Hippocampal formation (tissue), 2 donors: ENCODE measurements at places on chromosomes 16 and 17.

DNA sequence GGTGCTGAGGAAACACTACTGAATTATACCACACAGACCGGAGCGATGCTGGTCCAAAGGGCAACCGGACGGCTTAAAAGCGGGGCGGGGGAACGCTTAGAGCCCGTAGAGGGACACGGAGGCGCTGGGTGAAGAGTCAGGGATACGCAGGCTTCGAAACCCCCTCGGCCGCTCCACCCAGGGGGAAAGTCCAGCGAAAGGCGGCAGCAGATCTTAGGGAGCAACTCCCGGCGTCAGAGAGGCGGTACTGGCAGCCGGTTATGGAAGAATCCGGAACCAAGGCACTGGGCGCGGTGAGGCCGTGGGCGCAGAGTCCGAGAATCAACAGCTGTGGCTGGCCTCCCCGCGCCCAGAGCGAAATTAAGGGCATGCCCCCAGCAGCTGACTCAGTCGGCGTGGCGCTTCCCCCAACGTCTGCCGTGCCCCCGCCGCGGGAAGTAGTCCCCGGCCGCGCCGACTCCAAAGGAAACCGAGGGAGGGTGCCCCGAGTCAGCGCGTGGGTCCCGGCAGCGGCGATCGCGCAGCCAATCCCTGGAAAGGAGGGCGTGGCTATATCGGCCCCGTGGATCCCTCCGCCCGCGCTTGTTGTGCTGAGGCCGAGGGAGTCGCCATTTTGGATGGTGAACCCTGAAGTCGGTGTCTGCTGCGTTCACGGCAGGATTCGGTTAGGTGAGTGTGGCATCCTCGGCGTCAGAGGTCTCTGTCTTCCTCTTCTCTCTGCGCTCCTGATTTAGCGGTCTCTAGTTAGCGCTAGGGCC lies at the start of gene IST1:
IST1 (plus strand) TSS at position 611 of the 758 bp plus-strand sequence. CDS start 20,110 bp downstream, outside the sequence.
- peak; percentile 98 for DNase-seq

DNA sequence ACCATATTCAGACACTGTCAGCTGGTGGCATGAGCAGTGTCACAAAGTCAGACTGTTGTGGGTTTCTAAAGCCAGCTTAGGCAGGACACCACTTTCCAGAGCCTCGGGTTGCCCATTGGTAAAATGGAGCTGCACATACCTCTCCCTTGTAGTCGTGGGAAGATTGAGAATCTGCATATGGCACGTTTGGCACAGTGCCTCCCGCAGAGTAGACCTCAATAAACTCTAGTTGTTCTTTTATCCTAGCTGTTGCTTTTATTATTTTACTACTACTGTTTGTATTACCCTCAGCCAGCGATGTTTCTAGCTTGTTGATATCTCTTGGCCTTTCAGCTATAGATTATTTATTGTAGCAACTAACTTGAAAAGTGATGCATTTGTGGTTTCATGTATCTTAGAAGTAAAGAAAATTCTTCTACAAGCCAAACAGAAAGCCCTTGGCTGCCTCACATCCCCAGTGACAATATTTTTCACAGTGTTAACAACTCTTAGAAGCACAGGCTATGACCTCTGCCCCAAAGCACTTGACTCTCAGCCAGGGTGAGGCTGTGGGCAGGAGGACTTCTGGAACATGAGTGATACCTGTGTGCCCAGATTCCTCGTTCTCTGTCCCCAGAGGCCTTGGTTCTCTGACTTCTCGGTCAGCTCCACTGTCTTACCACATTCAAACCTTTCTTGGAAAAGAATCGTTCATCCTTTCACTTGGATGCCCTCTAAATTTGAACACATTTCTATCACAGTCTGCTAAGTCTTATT lies 351.6 kb downstream of the SNX29 start:
- DNase-seq = no peak

GRCh38 chr17:36069136-36069535 lies 5.1 kb downstream of the CCL18 start:
- no peak for DNase-seq

- no peak for DNase-seq
Measured at GRCh38 chr17:75411328-75412067, 6.0 kb upstream of the GRB2 start.

GRCh38 chr16:83441517-83441916 lies 366.3 kb upstream of the HSBP1 start:
- DNase-seq = no peak

DNA sequence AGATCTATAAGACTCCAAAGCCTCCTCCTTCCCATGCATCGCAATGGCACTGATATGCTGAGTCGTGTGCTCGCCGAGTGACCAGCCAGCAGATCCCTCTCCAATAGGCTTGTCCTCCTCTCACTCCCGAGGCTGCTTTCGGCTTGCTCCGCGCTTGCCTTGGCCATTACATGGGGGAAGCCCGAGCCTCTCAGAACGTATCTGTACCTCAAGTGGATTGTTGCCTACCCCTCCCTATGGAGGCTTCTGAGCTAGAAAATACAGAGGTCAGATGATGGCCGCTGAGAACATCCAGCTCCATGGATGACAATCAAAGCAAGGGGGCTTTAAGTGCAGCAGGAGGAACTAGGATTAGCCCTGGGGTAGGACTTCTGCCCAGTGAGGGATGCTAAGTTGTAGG lies 7.7 kb upstream of the NLRP1 start:
- no peak for DNase-seq

- DNase-seq = no peak
Measured at GRCh38 chr16:84820771-84821170, 986 bp downstream of the CRISPLD2 start.

- no peak for DNase-seq
Measured at GRCh38 chr16:50744881-50745280, 3.0 kb downstream of the CYLD start.

- no peak for DNase-seq
Measured at GRCh38 chr17:10233161-10233560, 34.8 kb upstream of the GAS7 start.

GRCh38 chr16:268141-269053 lies 7.3 kb downstream of the RGS11 start:
- no peak for DNase-seq

DNA sequence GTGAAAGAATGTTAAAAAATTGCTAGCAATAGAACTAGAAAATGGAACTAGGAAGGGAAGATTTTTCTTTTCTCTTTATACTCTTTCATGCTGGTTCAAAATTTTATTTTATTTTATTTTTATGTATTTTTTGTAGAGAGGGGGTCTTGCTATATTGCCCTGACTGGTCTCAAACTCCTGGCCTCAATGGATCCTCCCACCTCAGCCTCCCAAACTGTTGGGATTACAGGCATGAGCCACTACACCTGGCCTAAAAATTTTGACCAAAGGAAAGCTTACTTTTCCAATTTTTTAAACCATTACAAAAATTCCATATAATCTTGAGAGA lies 10.0 kb upstream of the TERF2 start:
- DNase-seq = no peak

DNA sequence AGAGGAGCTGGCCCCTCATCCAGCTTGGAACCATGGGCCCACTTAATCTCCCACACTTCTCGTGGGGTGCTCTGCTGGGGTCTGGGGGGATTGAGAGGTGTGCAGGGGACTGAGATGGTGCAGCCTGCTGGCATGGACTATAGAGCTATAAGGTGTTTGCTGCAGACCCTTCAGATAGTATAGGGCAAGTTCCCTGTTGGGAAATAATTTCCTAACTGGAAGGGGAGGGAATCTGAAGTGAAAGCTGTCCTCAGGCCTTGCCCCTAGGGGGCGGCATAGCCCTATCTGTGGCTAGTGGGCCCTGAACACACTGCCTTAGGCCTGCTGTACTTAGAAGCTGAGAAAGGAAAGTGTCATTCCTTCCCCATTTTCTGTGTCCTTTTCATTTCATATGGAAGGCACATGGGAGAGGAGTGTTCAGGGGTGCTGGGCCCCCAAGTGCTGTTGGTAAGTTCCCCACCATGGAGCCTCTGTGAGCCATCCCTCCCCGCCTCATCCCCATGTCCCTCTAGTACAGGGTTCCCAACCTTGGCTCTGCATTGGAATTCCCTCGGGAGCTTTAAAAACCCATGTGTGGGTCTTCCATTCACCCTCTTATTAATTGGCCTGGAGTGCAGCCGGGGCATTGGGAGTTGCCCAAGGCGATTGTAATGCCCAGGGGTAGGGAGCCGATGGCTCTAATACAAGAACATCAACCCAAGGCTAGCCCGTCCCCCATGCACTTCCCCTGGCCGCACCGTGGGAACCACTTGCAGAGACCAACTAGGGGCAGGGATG lies 19.7 kb downstream of the GOSR2 start:
- peak; percentile 29 for DNase-seq

DNA sequence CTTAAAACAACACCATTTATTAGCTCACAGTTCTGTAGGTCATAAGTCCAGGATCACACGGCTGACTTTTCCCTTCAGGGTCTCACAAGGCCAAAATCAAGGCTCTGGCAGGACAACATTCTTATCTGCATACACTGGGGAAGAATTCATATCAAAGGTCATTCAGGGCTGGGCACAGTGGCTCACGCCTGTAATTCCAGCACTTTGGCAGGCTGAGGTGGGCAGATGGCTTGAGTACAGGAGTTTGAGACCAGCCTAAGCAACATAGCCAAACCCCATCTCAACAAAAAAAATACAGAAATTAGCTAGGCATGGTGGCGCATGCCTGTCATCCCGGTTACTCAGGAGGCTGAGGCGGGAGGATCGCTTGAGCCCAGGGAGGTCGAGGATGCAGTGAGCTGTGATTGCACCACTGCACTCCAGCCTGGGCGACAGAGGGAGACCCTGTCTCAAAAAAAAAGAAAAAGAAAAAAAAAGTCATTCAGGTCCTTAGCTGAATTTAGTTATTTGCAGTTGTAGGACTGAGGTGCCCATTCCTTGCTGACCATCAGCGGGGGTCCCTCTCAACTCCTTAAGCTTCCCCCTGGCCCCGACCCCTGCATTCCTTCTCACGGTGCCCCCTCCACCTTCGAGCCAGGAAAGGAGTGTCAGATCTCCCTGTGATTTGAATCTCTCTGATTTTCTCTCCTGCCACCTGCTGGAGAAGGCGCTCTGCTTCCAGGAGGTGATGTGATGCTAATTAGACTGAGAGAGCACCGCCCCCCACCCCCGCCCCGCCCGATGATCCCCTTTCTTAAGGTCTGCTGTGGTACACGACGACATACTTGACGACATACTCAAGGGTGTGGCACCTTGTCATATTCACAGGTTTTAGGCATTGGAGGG lies 91.8 kb upstream of the CLEC18A start:
- DNase-seq = peak; percentile 5

- no peak for DNase-seq
Measured at GRCh38 chr16:82085011-82085779, 50.1 kb downstream of the HSD17B2 start.

DNA sequence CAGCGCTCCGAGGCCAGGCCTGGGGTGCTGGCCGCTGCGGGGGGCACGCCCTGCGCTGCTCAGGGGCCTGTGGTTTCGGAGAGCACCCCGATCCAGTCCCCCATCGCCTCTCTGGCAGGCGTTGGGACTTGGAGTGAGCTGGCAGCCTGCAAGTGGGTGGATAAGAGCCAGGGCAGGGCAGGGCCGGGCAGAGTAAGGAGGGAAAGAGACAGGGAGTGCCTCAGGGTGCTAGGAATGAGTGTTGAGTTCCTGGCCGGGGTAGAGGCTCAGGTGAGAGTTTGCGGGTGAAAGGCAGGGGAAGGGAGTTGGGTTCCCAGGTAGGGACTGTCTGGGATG lies 1.3 kb downstream of the CDH13 start:
- no peak for DNase-seq

DNA sequence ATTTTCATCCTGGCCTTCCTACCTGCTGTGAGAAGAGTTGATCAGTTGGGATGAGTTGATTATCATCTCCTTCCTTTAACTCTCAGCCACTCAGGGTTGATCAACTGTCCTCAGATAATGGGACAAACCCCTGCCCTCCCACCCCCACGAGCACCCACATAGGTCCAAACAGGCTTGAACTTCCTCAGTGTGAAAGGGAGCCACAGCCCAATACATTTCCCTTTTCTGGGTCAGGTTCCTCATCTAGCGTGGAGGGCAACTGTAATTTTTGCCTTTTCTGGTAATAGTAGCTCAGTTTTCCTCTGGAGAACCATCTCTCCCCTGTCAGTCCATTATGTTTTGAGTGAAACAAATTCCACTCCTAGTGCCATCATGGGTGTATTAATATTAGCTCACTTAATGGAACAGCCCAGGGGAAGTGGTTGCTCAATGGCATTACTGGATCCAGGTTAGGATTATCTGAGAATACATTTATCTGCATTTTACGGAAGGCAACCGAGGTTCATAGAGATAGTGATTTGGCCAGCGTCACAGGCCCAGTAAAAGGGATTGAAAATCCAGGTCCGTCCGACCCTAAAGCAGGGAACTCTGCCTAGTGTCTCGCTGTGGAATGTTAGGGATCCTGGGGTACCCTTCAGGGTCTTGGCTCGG lies 476 bp upstream of the LPCAT2 start:
- DNase-seq = no peak

DNA sequence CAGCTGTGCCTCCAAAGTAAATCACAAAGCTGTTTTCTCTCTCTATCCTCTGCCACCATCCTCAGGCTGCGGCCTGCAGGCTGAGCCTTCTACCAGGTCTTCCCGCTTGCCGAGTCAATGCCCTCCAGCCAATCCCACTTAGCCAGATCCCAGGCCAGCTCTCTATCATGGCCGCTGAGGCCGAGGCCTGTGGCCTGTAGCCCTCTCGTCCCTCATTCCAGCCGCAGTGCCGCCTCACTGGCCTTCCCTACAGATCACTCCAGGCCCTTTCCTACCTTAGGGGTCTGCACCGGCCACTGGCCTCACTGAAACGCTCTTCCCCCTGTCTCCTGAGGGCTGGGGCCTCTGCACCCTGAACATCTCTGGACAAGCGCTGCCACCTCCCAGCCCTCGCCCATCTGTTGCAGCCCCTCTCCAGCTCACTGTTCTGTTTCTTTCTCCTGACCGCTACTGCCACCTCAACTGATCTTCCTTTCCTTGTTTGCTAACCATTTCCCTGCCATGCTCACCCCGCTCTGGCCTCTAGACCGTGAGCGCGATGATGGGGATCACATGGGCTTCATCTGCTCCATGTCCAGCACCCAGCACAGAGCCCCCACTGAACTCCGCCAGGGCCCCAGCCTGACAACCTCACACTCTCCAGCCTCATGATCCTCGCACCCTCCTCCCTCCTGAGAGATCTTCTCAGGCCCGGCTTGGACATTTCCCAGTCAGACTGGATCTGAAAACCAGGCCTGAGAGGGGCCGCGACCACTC lies 8.5 kb downstream of the KNOP1 start:
- no peak for DNase-seq

- no peak for DNase-seq
Measured at GRCh38 chr16:88929091-88929445, 47.9 kb downstream of the CBFA2T3 start.

- no peak for DNase-seq
Measured at GRCh38 chr16:88578446-88579313, 8.5 kb downstream of the ZC3H18 start.

GRCh38 chr17:79332011-79332554 lies 257.5 kb downstream of the ENGASE start:
- DNase-seq = no peak

GRCh38 chr17:83175822-83176622 lies 96.6 kb downstream of the METRNL start:
- no peak for DNase-seq

DNA sequence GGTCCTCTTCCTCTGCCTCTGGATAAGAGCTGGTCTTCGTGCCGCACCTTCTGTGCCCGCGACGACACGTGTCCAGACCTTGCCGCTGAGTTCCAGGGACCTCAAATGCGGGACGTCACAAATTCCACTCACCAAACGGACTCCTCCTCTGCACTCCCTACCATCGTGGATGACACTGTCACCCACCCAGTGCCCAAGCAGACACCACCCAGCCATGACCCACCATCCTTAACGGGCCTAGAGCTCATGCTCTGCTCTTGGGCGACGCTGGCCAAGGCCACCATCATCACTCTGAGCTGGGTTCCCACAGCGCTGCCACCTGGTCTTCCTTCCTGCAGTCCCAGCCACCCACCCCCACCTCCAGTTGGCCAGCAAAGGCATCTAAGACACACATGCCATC lies 96.4 kb upstream of the RPL38 start:
- DNase-seq = no peak

GRCh38 chr17:18191967-18192366 lies 8.3 kb downstream of the ALKBH5 start:
- DNase-seq = no peak
